CMK (cell line): ENCODE measurements at places on chromosomes 7 and 10.

DNA sequence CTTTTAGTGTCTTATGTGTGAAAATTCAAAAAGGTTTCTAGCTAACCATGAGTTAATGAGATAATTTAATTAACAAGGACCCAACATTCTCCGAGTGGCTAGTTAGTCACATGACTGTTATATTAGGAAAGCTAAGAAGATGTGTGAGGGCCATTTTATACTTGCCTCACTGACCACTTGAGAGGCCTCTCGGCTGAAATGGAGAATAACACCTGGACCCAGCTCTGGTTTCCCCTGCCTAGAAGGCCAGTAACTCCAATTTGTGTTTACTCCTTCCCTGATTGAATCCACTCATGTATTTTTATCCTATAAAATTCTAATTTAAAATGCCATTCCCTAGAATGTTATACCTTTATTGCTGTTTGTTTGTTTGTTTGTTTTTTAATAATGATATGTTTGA, 1091.2 kb downstream of the KCNMA1 start:
- no peak for DNase-seq

DNA sequence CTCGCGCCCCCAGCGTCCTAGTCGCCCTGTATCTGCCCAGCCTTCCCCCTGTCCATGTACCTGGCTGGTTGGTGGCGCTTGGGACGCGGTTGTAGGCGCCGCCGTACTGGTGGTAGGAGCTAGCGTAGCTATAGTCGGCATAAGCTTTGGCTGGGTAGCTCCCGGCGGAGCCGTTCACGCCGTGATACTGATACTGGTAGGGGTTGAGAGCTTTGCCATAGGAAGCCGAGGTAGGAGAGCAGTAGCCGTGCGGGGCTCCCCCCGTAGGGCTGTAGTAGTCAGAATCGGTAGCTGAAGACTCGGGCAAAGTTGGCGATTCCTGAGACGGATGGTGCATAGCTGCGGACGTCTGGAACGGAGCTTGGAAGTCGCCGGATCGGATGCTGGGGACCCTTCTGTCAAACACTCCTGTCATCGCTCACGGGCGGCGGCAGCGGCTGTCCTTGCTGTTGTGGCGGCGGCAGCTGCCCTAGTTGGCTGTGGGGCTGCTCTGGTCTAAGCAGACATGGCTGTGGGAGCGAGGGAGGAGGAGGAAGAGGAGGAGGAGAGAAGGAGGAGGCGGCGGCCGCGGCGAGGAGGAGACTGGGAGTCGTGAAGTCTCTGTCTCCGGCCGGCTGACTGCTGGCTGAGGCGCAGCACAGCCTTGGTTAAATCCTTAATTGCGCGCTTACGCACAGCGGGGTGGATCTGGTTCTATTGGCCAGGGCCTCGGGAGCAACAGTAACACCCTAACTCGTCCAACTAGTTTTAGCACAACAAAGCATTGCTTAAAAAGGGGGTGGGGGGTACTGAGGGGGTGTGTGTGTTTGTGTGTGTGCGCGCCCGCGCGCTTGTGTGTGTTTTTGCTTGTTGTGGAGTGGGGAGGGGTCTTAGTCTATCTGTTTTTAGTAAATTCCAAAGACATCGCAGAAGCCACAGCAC, at the start of gene DLX5:
Gene DLX5 (minus strand): TSS at position 623 of the 921 bp plus-strand sequence. CDS start 208 bp downstream, at position 415.
- DNase-seq = no peak

DNA sequence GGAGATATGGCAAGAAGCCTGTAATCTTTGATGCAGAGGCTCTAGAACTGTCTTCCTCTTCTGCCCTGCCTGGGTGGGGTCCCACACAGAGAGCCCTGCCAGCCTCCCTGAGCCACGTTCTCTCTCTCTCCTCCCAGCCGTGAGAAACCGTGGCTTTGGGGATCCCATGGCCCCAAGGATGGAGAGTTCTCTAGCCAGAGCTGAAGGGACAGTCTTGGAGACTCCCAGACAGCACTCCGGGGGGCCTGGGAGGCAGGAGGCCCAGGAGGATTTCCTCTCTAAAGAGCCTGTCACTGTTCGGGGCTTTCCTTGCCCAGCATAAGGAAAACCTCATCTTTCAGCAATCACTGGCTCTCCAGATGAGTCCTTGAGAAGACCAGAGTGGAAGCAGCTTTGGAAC, 227.1 kb downstream of the ARHGAP12 start:
- DNase-seq = no peak

DNA sequence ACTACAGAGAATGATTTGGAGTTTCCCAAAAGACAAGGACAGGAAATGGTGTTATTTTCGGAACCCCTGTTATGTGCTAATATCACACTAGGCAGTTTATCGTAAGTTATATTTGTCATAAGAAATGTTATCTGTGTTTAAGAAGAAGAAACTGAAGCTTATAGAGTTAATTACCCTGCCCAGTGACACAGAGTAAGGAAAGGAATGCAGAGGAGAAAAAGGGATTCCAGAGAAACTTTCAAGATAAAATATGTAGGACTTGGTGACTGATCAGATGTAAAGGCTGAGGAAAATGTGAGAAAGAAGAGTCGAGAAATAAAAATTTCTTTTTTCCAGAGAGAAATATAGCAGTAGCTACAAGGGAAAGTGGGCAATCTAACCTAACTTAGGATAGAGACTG, 63.5 kb upstream of the ZNF746 start:
- no peak for DNase-seq

GRCh38 chr7:44212018-44212417, 11.2 kb downstream of the YKT6 start:
- no peak for DNase-seq
